ENCODE measurements at places on chromosomes 3 and 15.
A peak's percentile ranks its signal among the peaks of the same experiment; 100 is the strongest.

GRCh38 chr3:98735761-98736269, 27.3 kb upstream of the ST3GAL6 start:
- DNase-seq: no peak

DNA sequence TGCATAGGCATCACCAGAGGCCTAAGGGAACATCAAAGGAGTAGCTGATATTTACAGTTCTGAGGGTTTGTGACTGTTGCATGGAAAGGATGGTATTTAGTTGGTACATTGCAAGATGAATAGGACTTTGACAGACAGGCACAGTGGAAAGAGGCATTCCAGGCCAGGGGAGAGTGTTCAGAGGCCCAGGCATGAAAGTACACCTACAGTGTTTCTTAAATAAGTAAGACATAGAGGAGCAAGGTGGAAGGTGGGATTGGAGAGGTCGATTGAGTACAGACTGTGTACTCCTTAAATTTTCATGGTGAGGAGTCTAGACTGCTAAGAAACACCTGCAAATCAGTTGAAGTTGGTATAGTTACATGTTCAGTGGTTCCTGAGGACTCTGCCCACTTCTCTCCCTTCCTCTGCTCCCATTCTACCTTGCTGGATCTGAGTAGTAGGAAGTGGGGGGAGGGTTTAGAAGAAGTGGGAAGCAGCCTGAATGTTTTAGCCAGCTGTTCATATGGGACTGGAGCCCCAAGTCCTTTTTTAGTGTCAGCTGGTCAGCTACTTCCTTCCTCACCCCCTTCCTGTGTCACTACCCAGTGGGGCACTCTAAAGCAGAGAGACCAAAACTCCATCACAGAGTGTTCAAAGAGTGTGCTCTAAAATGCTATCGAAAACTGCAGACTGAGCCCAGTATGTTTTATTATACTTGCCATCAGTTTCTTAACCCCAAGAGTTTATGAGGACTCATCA, 14.0 kb downstream of the KLHL18 start:
- no peak for DNase-seq

DNA sequence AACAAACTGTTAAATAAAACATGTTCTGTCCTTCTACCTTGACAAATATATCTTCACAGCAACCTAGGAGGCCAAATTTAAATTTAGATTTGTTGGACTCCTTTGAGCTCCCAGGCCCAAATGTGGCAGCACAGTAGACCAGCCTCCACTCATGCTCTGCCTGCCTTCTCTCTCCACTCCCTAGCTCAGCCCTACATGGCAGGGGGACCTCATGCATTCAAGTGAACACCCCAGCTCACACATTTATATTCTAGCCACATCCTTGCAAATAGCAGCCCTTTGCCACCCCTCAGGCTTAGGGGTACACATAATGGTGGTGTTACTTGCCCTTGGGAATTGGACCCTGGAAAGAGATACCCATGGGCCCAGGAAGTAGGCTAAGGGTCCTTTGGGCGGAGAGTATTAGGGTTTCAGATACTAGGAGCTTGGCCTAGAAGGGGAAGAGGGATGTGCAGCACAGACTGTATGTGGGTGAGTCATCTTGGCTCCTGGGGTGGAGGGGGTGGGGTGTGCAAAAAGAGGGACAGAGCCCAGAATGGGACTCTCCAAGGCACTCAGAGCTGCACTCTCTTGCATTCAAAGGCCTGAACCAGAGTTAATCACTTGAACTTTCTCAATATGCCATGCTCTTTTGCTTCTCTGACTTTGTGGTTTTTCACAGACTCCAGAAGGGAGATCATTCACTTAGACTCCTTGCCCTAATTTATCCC, 268.4 kb upstream of the ROPN1 start:
- no peak for DNase-seq

DNA sequence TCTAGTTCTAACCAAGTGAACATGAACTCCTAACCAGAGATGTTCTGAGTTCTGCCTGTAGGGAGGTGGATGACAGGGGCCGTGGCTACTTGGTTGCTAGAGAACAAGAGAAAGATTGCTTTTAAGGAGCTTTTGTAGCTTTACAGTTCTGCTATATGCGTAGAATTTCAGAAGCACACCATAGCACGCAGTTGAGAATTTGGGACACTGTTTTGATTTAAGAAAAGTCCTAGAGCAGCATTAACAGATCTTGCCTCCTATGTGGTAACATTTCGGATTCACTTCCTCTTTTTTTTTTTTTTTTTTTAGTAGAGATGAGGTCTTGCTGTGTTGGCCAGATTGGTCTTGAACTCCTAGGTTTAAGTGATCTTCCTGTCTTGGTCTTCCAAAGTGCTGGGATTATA, 181.7 kb downstream of the TCF12 start:
- no peak for DNase-seq

GRCh38 chr3:140843656-140844055, 98.0 kb upstream of the SLC25A36 start:
- DNase-seq: no peak

DNA sequence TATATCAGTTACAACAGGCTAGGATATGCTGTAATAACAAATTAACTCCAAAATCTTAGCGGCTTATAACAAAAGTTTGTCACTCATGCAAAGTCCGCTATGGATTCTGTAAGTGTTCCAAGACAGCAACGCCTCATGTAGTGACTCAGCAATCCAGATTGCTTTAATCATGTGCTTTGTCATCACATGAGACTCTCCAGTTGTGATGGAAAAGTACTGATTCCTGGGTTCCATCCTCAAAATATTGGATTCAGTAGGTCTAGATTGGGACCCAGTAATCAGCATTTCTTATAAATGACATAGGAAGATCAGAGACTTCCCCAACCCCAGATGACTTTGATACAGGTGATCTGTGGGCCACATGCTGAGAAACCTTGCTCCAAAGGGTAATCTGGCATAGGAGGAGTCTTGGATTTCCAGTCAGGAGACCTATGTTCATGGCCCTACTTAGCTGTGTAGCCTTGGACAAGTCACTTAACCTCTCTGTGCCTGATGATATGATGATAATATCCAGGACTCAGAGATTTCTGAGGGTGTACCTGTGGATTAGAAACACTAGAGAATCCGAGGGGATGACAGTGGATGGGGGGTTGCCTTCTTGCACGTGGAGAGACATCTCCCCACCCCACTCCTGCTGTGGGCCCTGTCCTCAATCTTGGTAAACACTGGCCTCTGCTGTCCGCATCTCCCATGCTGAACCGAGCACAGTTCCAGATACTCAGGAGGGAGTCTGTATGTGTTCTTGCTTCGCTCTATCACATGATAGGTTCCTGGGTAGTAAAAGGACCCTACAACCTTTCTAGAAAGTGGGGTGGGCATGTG, 65.5 kb downstream of the CORO2B start:
- DNase-seq: no peak

DNA sequence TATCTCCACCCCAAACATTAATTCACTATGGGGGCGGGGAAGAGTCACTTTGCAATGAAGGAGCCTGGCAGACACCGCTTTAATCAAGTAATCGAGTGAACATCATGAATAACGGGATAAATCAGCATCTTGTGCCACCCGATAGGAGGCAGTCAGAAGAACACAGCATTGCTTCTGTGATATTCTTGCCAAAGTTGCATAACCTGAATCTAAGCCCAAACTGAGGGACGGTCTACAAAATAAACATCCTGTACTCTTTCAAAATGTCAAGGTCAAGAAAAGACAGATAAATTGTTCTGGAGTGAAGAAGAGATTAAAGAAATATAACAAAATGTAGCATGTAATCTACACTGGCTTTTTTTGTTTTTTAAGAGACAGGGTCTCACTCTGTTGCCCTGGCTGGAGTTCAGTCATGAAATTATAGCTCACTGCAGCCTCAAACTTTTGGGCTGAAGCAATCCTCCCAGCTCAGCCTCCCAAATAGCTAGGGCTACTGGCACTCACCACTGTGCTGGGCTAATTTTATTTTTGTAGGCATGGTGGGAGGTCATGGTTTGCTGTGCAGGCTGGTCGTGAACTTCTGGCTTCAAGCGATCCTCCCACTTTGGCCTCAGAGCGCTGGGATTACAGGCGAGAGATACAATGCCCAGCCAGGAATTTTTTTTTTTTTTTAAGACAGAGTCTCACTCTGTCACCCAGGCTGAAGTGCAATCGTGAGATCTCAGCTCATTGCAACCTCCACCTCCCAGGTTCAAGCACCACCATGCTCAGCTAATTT, 20.1 kb upstream of the VWA5B2 start:
- DNase-seq: no peak

GRCh38 chr3:170180079-170180907, 1.2 kb downstream of the PHC3 start:
- DNase-seq: no peak

DNA sequence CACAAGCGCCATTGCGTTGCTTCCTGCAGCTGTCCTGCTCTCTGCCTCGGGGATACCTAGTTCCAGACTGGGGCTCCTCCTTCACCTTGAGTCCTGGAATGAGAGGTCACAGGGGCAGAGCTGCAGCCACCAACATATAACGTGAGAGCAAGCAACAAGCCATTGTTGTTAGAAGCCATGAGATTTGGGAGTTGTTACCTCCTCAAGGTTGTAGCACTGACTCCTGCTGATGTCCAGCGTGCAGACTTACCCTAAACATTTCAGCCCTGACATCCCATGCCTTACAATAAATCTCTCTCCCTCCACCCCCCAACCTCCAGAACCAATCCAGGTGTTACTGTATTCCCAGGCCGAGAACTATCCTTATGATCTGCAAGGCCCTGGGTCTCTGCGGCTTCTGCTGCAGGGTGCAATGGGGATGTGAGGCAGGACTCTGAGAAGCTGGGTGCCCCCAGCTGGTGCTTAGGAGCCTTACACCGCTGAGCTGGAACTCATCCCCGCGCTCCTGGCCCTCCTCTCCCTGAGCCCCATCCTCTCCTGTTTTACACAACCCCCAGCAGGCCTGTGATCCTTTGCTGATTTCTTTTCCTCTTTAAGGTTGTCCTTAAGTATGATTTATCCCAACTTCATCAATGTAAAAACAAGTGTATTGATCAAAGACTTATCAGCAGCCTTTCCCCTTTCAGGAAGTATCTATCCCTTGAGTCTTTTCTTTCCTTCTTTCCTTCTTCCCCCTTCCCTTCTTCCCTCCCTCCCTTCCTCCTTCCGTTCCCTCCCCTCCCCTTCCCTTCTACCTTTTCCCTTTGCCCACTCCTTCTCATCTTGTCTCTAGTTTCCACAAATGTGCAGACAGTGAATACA, 84.2 kb upstream of the ABHD2 start:
- DNase-seq: no peak

DNA sequence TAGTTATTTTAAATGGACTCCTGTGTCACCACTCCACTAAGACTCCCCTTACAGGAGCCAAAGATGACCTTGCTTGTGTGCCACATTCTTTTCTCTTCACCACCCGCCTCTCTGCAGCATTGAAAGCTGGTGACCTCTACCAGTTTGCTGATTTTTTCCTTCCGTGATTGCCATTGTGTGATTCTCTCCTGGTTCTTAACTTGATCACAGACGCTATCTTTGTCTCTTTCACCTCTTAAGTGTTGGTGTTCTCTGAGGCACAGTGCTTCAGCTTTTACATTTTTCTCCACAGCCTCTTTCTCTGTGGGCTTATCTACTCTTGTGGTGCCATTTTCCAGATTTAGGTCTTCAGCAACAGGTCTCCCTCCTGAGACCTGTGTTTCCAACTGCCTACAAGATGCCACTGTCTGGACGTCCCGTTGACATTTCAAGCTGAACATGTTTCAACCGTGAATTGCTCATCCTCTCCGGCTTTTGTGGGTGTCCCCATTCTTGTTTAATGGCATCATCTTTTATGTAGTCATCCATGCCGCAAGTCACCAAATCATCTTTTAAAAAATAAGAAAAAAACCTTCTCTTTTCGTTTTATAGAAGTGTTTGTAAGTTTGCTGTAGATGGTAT, 26.5 kb downstream of the IQGAP1 start:
- DNase-seq: no peak

GRCh38 chr3:159928071-159928491, 60.6 kb upstream of the IL12A start:
- DNase-seq: no peak

- DNase-seq: no peak
Measured at GRCh38 chr3:100756441-100756840, 47.1 kb downstream of the TFG start.

- DNase-seq: no peak
Measured at GRCh38 chr15:86595741-86596140, 516.1 kb downstream of the AGBL1 start.

DNA sequence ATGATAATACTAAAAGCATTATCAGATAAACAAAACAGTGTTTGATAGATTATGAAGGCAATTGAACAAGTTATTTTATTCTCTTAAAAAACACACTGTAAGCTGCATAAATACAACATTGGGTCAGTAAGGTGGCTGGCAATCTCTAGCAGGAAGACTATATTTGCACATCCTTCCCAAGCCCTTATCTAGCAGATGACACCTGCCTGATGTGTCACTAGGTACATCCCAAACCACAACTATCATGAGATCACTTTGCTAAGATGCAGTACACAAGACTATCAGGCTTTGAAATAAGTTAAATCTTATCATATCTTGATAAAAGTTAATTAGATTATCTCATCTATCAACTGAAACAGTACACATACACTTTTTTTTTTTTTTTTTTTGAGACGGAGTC, 417.4 kb downstream of the MECOM start:
- no peak for DNase-seq

GRCh38 chr15:79075256-79075655, 15.3 kb downstream of the RASGRF1 start:
- no peak for DNase-seq

DNA sequence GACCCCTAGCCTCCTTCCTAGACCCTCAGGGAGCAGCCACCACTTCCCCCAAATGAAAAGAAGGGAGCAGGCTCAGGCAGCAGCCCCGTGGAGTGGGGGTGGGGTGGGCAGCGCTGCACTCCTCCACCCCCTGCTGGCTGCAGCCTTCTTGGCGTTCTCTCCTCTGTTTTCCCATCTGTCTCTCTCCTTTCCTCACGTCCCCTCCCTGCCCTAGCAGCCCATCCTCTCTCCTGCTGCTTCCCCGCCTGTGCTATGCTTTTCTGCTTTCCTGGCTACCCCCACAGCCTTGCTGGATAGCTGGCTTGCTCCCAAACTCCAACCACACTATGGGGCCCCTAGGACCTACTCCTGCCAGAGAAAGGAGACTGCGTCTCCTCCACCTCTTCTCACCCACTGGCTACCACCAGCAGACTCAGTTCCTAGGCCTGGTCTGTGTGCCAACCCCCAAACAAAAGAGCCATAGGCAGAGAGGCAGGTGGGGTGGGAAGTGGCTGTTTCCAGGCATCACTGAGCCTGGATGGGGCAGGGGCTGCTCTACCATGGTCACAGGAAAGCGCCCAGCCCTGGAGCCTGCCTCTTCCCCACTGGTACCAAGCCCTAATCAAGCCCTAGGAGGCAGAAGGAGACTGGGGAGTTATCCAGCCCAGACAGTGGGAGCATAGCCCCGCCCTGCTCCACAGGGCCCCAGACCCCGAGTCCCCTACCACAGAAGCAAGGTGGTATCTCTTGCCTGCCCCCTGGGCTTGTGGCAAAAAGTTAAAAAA, 3.4 kb upstream of the DISP2 start:
- DNase-seq: no peak

GRCh38 chr3:72142028-72142427, 357.1 kb upstream of the PROK2 start:
- no peak for DNase-seq

GRCh38 chr3:59545374-59545773, 495.5 kb upstream of the CFAP20DC start:
- DNase-seq: no peak

GRCh38 chr15:23035964-23036566, 3.3 kb downstream of the TUBGCP5 start:
- peak; percentile 18 for DNase-seq

Measured in activated CD8-positive, alpha-beta memory T cell treated with anti-CD3 and anti-CD28 coated beads for 1 hour (primary cell).